Left forelimb (tissue), 1 donor: ENCODE measurements at places on chromosomes 6 and 20.

GRCh38 chr6:978937-979685 lies 286.2 kb upstream of the EXOC2 start:
- DNase-seq = no peak

GRCh38 chr20:4779616-4780015 lies 57.9 kb downstream of the PRND start:
- no peak for DNase-seq

- DNase-seq = no peak
These were observed 597 bp upstream of the HINT3 start for GRCh38 chr6:125955973-125956372.

DNA sequence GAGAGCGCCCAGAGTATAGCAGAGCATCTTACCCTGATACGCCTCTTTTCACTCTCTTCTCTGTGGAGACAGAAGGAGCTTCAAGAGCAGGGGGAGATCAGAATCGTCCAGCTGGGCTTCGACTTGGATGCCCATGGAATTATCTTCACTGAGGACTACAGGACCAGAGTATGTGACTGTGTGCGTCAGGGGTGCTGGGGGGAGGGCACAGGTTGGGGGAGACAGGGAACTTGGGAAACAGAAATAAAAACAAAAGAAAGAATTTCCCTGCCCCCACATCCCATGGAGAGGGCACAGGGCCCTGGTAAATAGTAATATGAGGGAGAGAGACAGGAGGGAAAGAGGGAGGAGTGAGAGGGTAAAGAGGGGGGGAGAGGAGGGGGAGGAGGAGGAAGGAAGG lies 3.0 kb upstream of the C4A start:
- no peak for DNase-seq

DNA sequence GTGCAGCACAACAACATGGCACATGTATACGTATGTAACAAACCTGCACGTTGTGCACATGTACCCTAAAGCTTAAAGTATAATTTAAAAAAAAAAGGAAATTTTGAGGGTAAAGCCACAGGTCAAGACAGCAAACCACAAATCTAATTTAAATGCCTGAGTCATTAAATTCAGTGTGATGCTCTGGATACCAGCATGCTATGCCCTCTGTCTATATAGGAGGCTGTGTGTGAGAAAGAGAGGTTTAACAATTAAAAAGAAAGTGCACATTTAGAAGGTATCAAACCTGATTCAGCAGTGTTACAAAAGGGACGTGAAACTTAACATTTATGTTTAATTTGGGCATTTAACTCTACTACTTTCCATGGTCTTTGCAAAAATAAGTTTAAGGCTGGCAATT lies 276.3 kb downstream of the ADGRB3 start:
- DNase-seq = no peak

- DNase-seq = no peak
These were observed 123.5 kb downstream of the SASH1 start for GRCh38 chr6:148466158-148466557.

- no peak for DNase-seq
These were observed 28.5 kb upstream of the KIF6 start for GRCh38 chr6:39753725-39754045.

- DNase-seq = no peak
These were observed 121.4 kb downstream of the ATXN1 start for GRCh38 chr6:16639684-16640480.

DNA sequence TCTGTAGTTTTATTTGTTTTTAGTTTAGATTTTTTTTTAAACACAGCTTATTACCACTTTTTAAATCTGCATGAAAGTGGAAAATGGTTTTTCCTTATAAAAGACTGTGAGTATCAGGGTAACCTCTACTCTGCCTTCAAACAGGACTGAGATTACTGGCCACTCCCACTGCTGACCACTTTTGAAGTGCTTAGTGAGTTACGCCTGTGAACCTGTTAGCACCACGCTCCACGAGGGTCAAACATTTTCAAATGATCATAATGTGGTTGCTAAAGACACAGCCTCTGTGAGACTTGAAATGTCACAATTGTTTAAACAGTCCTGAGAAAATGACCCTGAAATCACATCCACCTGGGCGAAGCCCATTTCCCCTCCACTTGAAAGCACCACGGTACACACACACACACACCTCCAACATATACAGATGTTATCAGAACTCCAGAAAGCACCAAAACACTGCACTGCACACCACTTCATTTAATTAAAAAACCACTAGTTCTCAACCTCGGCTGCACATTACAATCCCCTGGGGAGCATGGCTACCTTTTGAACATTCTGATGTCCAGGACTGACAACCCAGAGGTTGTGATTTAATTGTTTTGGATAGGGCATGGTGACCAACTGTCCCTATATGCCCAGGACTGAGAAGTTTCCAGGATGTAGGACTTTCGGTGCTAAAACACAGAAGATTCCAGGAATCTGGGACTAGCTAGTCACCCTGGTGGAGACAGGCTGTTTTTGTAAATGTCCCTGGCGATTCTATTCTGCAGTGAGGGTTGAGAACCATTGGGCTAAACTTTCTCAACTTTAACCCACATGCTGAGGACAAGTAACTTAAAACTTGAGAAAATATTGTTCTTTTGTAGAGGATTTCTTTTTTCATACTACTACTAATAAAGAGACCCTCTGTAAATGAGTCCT lies 176.4 kb upstream of the MYLIP start:
- DNase-seq = no peak

GRCh38 chr20:56925082-56925830 lies 296.1 kb downstream of the TFAP2C start:
- no peak for DNase-seq

GRCh38 chr6:14232889-14233288 lies 115.3 kb downstream of the CD83 start:
- DNase-seq = no peak

DNA sequence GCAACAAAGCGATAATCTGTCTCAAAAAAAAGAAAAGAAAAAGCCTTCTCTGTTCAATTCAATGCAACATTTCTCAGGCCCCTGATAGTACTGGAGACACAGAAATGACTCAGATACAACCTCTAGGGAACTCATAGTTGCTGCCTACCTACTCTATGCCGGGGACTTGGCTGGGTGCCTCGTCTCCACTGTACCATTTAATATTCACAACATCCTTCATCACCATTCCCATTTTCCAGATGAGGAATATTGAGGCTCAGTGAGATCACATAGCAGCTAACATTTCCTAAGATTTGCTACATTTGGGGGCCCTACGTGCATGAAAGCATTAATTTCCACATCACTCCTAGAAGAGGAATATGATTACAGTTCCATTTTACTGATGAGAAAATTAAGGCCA lies 7.5 kb downstream of the NOL4L start:
- no peak for DNase-seq

GRCh38 chr6:100768816-100769351 lies 112.2 kb downstream of the ASCC3 start:
- DNase-seq = no peak

DNA sequence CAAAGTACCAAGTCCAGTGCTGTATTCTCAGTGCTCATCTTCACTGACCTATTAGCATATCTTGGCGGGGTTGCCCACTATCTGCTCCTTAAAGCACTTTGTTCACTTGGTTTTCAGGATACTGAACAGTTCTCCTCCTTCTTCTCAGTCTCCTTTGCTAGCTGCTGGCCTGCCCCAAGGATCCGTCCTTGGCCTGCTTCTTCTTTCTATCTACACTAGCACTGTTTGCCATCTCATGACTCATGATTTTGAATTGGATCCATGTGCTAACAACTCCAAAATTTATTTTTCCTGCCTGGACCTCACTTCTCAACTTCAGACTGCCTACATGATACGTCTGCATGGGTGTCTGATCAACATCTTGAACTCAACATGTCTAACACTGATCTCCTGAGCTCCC lies 15.5 kb downstream of the TPD52L1 start:
- DNase-seq = no peak

- DNase-seq = no peak
These were observed 140.8 kb downstream of the FARS2 start for GRCh38 chr6:5401845-5402738.

DNA sequence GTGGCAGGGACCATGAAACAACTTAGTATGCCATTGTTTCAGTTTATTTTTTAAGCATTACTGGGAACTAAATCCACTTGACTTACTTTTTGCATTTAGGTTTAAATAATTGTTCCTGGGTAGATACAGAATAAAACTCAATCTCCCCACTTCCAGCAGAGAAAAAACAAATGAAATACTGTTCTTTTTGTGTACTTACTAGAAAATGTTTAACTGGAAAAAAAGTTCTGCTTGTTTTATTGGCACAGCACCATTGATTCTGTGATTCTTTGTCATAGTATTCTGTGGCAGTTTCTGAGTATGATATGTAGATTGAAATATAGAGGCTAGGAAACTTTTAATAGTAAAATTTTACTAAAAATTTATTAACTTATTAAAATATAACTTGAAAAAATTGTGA lies 10.2 kb downstream of the ASXL1 start:
- no peak for DNase-seq

- DNase-seq = no peak
These were observed 66.0 kb downstream of the ELOVL5 start for GRCh38 chr6:53282741-53283140.

GRCh38 chr6:20314866-20315845 lies 86.5 kb upstream of the E2F3 start:
- no peak for DNase-seq

- no peak for DNase-seq
These were observed 410.4 kb downstream of the MAFB start for GRCh38 chr20:40278673-40279072.

- no peak for DNase-seq
These were observed 1.8 kb upstream of the HLA-DQB1 start for GRCh38 chr6:32668226-32668747.

GRCh38 chr6:53691667-53692133 lies 26.1 kb upstream of the KLHL31 start:
- no peak for DNase-seq

GRCh38 chr6:26500102-26500501 lies at the start of gene BTN1A1:
BTN1A1 (plus strand) TSS chr6:26500303; CDS start chr6:26501287, 984 bp downstream.
- no peak for DNase-seq

GRCh38 chr20:37776049-37776448 lies 82.2 kb downstream of the CTNNBL1 start:
- no peak for DNase-seq

- DNase-seq = no peak
These were observed 47.6 kb downstream of the CPXM1 start for GRCh38 chr20:2752567-2753460.

DNA sequence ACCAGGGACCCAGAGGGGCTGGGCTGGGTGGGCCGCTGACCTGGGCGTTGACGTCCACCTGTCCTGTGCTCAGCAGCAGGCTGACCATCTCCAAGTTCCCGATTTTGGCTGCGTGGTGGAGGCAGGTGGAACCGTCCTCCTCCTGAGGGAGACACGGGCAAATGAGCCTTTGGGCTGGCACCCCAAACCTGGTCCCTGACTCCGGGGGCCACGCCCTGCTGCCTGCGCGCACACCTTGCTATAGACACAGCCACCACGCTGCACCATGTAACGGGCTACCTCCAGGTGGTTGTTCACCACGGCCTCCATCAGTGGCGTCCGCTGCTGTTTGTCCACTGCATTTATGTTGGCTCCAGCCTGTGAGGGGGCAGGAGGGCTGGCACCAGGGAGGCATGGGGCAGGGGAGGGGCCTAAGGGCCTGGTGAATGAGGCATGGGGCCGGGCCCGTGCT lies 7.8 kb upstream of the SLC44A4 start:
- DNase-seq = peak; percentile 52

DNA sequence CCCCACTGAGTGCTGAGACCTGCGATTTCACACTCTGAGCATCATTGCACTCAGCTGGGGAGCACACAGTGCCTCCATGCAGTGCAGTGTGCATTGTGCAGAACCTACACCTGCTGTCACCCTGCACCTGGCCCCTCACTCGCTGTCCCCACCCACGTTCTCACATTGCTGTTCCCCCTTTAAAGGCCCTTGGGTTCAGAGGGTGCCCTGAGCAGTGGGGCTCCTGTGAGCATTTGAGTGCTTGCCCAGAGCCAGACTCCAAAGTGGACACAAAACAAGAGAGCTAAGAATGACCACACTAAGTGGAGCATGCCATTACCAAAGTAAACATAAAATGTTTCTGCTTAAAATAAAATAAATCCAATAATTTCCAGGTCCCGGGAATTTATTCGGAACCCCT lies 131.0 kb upstream of the CST7 start:
- no peak for DNase-seq
